ENCODE measurements at places on chromosomes 1 and 21.

- DNase-seq = no peak
These were observed 175.9 kb downstream of the LHX8 start for GRCh38 chr1:75310067-75310466.

- DNase-seq = no peak
These were observed 6.6 kb upstream of the MIIP start for GRCh38 chr1:12012560-12013316.

DNA sequence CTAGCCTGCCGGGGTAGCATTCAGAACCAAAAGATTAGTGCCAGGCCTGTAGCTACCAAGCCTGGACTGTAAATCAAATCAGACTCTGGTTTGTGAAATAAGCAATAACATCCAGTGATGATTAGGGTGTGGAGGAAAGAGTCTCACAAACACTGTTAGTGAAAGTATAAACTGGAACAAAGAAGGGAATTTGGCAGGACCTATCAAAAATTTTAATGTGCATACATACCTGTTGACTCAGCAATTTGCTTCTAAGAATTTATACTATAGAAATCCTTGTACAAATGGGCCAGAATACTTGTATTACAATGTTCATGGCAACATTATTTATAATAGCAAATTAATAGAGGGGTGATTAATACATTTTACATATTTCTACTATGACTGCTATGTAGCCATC lies 109.8 kb upstream of the WARS2 start:
- DNase-seq = no peak

GRCh38 chr1:11960715-11961114 lies 19.5 kb upstream of the MFN2 start:
- DNase-seq = no peak

DNA sequence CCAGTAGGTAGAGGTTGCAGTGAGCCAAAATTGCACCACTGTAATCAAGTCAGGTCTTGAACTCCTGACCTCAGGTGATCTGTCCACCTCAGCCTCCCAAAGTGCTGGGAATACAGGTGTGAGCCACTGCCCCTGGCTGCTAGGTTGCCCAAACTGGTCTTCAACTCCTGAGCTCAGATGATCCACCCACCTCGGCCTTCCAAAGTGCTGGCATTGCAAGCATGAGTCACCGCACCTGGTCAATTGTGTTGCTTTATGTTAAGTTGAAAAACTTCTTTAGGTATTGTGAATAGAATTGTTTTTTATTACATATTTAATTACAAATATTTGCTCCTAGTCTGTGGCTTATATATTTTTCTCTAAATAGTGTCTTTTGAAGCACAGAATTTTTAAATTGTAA lies 80.5 kb downstream of the PRKAB2 start:
- no peak for DNase-seq

- no peak for DNase-seq
These were observed 9.8 kb downstream of the NECTIN4 start for GRCh38 chr1:161079436-161080110.

GRCh38 chr1:19650416-19651140 lies 6.5 kb downstream of the NBL1 start:
- no peak for DNase-seq

DNA sequence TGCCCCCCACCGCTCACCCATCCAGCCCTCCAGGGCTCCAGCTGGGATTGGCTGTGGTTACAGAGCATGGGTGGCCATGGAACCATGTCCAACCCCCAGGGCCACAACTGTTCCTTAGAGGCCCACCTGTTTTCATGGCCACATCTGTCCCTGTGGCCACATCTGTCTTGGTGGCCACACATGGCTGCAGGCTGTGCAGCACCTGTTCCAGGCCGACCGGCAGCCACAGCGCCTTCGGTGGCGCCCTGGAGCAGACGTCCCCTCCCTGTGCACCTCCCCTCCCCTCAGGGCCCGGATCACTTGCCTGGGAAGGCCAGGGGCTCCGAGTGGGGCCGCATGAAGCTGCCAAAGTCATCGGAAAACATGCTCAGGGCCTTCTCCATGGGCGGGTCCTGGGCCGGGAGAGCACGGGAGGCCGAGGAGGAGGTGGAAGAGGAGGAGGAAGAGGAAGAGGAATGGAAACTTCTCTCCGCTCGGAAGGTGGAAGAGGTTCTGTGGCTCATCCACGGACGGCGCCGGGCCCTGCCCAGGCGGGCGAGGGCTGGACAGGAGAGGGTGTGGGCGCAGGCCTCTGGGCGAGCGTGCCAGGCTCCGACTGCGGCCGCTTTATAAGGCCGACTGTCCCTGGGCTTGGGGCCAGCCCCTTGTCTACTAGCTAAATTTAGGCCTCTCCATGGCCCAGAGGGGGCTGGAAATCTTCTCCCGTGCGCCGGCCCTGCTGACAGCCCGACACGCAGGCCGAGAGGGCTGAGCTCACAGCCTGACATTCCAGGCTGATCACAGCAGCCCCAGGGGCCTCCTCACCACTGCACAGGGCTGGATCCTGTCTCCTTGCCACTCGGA lies at the start of gene HSPB7:
Gene HSPB7 (minus strand): TSS at position 583 of the 843 bp plus-strand sequence. CDS start 80 bp downstream, at position 503.
- DNase-seq = no peak

DNA sequence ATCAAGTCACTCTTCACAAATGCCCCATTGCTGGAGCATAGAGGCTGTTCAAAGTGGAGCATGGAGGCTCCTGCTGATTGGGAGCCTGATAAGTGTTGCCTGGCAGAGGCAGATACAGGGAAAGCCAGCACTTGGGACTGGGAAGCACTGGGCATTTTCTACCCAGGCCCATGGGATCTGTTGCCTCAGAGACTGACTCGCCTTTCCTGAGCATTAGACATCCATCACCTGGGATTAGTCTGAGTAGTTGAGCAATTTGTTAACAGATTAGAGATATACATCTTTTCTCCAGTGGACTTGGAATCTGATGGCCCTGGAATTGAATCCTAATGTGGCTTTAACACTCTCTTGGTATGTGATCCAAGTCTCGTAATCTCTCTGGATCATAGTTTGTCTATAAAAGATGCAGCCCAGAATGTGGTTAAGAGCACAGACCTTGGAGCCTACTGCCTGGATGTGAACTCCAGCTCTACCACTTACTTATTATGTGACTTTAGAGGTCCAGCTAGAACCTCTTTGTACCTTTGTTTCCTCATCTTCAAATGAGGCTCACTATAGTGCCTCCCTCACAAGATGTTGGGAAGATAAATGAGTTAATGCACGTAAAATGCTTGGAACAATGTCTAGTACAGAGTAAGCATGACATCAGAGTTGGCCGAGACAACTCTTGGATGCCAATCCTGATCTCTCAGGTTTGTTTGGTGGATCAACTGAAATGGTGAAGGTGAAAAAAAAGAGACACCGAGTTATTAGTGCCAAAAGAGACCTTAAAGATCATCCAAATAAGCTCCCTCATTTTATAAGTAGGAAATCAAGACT lies 38.3 kb upstream of the NRDC start:
- no peak for DNase-seq

- no peak for DNase-seq
These were observed 696 bp downstream of the EBNA1BP2 start for GRCh38 chr1:43171312-43171875.

- no peak for DNase-seq
These were observed 42.6 kb upstream of the LBR start for GRCh38 chr1:225470211-225471108.

- DNase-seq = no peak
These were observed 8.2 kb downstream of the FABP3 start for GRCh38 chr1:31364561-31365250.

GRCh38 chr1:25731148-25731547 lies 68.8 kb upstream of the SELENON start:
- DNase-seq = no peak

- DNase-seq = no peak
These were observed 1.8 kb downstream of the LPGAT1 start for GRCh38 chr1:211828584-211829342.

GRCh38 chr1:213738658-213739057 lies 249.1 kb upstream of the PROX1 start:
- DNase-seq = no peak

Data from stimulated activated CD8-positive, alpha-beta memory T cell treated with anti-CD3 and anti-CD28 coated beads, Interleukin-7, amount 100 ng/mL, for 24 hours (primary cell).